ENCODE measurements at places on chromosomes 16 and 17. TPM values are rescaled to one million over a fixed set of nuclear protein-coding genes. Genes with fewer than 3 reads are reported as not detected.

Gene PRDM7
- total RNA-seq = not detected

Gene TEX19
- total RNA-seq = 0.10 TPM

Gene HAP1
- total RNA-seq = 0.08 TPM

Gene C1QTNF8
- not detected for total RNA-seq

Gene CCL1
- total RNA-seq = not detected

- no peaks in the 10 kb centered on the region for H3K36me3 ChIP-seq
- no peak overlapping the region for H3K27ac ChIP-seq
- H3K4me1 ChIP-seq = peaks cover 15% of the 10 kb centered on the region
- DNase-seq = no peak
- H3K27me3 ChIP-seq = peaks cover 52% of the 10 kb centered on the region
- H3K4me3 ChIP-seq = no peak overlapping the region
These were observed 87.6 kb downstream of the FOXL1 start for GRCh38 chr16:86665929-86666328.

- no peaks in the 10 kb centered on the region for H3K36me3 ChIP-seq
- H3K4me1 ChIP-seq = no peaks in the 10 kb centered on the region
- peaks cover 12% of the 10 kb centered on the region for H3K27me3 ChIP-seq
- H3K27ac ChIP-seq = no peak overlapping the region
- no peak overlapping the region for H3K4me3 ChIP-seq
These were observed 6.3 kb downstream of the BCAR1 start for GRCh38 chr16:75244844-75245758.

- H3K4me3 ChIP-seq = no peak overlapping the region
- peaks cover 15% of the 10 kb centered on the region for H3K4me1 ChIP-seq
- H3K36me3 ChIP-seq = no peaks in the 10 kb centered on the region
- no peak for DNase-seq
These were observed 1.0 kb downstream of the IL27 start for GRCh38 chr16:28505489-28506137.

- H3K27me3 ChIP-seq = peaks cover 4% of the 10 kb centered on the region
- no peaks in the 10 kb centered on the region for H3K36me3 ChIP-seq
- DNase-seq = no peak
- H3K4me3 ChIP-seq = no peak overlapping the region
These were observed 50.3 kb downstream of the ABCC12 start for GRCh38 chr16:48105456-48105855.
